Cortex of kidney (tissue), 1 donor: ENCODE measurements at places on chromosomes 11 and 22.

GRCh38 chr11:46210133-46210636 is 67.3 kb upstream of the CREB3L1 start:
- no peak for DNase-seq

DNA sequence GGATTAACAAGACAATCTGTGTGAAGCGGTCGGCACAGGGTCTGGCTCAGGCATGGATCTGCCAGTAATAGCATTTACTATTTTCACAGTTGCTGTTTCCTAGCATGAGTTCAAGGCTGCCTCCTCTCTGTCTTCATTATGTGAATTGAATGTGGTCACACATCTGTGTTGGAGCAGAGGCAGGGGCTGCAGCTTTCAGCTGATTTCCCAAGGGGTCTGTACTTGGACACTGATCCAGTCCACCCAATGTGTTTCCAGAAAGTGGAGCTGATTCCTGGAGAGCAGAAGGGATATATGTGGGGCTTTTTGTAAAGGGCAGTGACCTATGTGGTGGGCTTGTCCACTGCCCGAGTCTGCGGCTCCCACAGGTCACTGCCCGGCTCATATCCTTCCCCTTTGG is 3.5 kb upstream of the CELSR1 start:
- DNase-seq = no peak

DNA sequence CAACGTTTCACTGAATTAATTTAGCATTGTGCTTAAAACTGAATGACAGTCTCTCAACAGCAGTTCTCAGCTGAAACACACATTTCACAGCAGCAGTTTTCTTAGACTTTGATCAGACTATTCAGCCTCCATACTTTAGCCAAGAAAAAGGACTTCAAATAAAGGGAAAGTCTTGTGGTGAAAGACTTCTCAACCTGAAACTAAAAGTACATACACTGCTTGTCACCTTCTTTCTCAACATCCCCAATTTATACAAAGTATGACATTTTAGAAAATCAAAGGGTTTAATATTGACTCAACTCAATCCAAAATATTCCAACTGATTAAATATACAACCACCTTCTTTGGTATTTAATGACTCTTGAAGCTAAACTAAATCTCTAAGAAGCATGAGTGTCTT is 419.0 kb downstream of the LRRC4C start:
- no peak for DNase-seq

DNA sequence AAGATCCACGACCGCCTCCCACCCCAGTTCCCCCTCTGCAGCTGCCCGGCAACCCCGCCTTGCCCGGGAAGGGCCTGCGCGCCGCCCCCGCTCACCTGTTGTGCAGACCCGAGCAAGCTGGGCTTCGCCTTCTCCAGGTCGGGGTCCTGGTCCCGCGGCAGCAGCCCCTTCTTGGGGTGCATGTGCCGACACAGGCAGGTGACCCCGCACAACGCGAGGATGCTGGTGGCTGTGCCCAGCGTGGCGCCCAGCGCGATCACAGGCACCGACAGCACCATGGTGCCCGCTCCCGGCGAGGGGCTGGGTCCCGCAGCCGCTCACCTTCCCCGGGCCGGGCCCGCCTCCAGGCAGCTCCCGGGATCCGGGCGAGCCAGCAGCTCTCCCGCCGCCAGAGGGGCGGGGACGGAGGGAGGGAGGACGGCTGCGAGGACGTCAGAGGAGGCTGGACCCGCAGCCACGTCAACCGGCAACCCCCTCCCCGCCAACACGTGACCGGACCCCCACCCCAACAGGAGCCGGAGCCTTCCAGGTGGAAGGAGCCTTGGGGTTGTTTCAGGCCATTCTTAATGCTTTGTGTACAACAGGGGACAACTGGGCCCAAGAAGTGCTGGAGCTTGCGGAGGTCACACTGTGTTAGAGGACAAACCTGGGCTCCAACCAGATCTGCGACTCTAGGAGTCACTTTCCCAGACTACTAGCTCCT is at the start of gene SYT13:
SYT13 (minus strand) TSS at position 412 of the 703 bp plus-strand sequence; CDS start at position 278, 134 bp downstream.
- no peak for DNase-seq

GRCh38 chr11:26443617-26444016 is 111.7 kb downstream of the ANO3 start:
- no peak for DNase-seq

- DNase-seq = no peak
These were observed 26.2 kb upstream of the PDE3B start for GRCh38 chr11:14617241-14618027.

GRCh38 chr22:42648368-42649245 is 585 bp downstream of the CYB5R3 start:
- no peak for DNase-seq

DNA sequence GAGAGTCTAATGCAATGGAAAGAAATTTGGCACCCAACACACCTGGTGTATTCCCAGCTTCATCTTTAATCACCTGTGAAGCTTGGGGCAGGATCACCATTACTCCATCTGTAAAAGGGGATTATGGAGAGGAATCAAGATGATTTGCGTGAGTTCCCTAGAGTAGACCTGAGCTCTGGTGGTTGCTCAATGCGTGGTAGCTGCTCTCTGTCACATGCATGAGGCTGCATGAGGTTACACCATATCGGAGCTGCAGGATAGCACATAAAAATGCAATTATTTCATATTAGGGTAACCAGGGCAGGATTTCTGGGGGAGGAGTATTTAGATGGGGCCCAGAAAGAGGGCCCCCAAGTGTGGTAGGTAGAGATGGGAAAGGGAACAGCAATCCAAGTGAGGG is 35.3 kb upstream of the CLMP start:
- DNase-seq = no peak

DNA sequence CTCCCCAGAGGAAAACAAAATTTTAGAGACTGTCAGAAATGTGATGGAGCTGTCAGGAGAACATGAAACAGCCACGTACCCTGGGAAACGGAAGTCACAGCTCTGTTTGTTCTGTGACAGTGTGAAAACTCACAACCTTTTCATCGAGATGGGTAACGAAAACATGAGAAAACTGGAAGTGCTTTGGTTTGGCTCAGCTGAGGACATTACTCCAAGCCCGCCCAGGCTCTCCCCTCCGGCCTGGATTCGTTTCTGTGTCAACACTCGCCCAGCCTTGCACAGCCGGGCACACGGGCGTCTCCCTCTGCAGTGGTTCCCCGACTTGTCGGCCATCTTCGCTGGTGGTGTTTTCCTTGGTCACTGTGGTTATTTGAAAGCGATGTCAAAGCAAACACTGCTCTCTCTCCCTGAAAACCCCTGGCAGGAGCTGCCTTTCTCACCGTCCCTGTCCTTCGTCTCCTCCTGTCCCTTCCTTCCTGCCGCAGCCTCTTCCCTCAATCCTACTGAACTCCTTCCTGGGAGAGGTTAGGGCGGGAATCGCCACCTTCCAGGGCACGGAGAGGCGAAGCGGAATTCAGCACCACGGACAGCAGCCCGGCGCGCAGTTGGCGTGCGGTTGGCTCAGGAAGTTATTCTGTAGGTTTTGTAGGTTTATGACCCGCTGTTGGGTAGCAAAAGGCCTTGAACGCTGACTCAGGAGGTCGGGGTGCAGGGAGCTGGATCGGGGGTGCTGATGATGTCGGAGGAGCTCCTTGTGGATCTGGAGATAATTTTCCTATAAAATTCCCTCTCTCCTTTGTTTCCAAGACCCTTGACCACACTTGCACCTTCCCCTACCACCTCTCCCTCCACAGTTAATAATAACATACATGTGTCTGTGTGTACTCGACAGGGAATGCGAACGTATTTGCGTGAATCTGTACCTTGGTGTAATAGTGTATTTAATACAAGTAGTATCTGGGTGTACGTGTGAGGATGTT is 13.1 kb upstream of the RPS19BP1 start:
- no peak for DNase-seq

GRCh38 chr11:67574938-67575337 is 8.7 kb upstream of the GSTP1 start:
- no peak for DNase-seq

DNA sequence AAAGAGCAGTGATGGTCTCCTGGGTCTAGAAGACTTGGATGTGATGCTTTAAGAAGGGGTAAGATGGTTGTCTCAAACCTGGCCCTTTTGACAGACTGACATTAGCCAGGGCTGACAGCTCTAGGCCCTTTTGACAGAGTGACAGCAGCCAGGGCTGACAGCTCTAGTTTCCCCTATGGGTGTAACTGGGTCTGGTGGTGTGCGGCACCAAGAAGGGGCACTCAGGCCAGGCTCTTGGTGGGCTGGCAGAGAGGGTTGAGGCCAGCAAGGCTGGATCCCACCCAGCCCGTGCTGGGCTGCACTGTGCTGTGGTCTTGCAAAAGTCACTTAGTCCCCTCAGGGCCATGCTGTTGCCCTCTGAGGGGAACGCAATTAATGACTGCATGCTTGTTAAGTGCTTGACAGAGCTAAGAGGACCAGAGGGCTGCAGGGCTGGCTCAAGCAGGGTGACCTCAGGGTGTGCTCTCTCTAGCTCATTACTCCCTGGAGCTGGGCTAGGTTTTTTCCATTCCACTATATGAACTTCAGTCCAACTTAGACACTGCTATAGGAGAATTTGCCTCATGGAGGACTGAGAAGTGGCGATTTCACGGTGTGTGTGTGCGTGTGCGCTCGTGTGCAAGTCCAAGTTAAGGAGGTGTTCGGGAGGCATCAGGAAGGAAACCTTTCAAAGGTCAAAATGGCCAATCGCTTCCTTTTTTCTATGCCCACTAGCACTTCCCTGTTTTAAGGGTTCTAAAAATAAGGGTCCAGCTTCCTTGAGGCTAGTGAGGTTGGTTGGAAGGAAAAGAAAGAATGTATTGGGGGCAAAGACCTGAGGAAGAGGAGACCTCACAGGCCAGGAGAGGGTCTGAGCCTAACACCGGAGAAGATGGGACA is 4.4 kb downstream of the UBASH3B start:
- no peak for DNase-seq

GRCh38 chr11:14672635-14673034 is 29.0 kb downstream of the PDE3B start:
- no peak for DNase-seq

DNA sequence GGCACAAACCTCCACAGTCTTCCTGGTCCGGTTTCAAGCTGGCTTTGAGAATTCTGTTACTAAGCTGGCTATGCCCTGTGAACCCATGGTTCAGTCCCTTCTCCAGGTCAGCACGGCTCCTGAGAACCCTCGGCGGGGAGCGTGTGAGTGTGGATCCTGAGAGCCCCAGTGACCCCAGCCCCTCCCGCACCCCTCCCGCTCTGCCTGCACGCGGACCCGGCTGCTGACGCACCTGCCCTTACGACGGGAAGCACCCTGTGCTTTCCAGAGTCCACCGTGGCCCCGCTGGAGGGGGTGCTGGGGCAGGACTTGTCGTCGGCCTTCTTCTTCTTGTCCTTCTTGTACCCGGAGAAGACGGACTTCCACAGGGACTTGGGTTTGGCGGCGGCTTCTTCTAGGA is 42.8 kb upstream of the BID start:
- no peak for DNase-seq

DNA sequence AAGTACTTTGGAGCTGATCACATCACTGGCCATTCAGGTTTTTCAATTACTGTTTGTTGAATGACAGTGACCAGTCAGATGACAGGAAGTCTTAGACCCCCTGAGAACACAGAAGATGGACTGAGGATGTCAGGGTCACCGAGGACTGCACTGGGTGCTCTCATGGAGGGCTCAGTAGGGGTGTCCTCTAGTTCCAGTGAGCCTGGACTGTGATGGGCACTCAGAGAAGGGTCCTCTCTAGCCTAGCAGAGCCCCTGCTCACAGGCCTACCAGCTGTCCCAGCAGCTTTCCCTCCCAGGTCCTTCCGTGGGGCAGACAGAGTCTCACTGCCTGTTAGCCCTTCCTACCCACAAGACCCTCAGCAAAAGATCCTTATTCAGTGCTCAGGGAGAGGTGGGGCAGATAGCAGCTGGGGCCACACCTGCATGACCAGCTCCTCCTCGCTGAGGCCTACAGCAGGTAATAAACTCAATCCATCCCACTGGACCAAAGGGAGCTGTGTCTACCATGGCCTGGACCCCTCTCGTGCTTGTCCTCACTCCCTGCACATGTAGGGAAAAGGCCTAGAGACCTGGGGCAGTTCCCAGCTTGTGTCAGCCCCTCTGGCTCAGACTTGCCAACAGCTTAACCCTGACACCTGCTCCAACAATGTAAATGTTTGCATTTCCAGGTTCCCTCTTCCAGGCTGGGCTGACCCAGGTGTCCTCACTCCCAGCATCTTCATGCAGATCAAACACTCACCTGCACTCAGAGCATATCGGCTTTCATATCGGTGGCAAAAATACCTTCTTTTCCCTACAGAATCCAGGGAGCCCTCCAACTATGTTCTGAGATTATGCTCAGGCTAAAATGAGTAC is 25.2 kb upstream of the VPREB1 start:
- DNase-seq = no peak

GRCh38 chr11:121478226-121478894 is 25.6 kb upstream of the SORL1-AS1 start:
- no peak for DNase-seq

- no peak for DNase-seq
These were observed 32.5 kb upstream of the RASL10A start for GRCh38 chr22:29348041-29348440.

DNA sequence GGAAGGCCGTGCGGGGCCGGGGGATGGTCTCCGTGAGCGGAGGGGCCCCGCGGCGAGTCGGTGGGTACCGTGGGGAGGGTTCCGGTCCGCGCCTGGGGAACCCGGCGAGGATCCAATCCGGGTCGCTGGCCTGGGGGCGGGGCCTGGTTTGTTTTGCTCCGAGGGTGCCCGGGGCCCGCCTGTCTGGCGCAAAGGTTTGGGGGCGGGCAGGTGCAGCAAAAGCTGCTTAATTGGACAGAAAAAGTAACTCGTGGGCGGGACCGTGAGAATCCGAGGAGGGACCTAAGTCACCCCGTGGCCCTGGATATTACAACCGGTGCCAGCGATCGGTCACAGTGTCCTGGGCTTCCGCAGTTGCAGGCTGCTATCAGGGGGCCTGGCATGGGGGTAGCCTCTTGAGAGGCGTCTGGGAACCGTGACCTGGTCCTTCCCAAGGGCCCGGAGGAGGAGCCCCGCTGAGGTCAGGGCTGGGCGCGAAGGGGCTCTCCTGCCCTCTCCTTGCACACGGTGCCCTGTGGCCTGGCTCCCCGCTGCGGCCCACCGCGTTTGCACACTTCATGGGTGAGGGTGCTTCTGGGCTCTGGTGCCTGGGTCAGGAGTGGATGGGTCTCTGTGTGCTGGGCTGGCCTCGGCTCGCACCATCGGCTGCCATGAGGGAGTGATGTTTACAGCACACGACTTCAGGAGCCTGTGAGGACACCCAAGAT is 1.4 kb downstream of the PNPLA2 start:
- no peak for DNase-seq

- DNase-seq = no peak
These were observed 6.5 kb downstream of the LMO1 start for GRCh38 chr11:8257003-8257664.

GRCh38 chr11:94925422-94926270 is 47.7 kb downstream of the CWC15 start:
- no peak for DNase-seq

GRCh38 chr11:65880844-65881421 is 1.3 kb downstream of the CTSW start:
- no peak for DNase-seq

GRCh38 chr11:89490981-89491690 is at the start of gene NOX4:
TSS of gene NOX4 (minus strand) at chr11:89491375. CDS start at chr11:89491246, 129 bp downstream.
- DNase-seq = no peak
